ENCODE measurements at places on chromosomes 7 and 10.

DNA sequence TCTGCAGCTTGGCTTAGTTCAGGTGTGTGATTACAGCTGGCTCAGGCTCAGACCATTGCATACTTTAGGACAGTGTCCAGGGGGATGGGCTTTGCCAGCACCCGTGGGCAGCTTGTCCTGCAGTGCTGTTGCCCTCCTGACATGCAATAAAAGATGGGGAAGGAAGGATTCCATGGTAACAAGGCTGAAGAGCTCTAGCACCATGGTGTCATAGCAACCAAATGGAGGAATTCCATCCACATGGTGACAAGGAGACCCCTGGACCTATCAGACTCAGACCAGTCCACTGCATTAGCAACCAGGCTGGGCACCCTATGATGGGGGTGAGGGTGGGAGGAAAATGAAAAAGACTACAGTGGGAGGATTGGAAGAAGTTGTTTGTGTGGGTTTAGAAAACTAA is 49.9 kb downstream of the SORCS3 start:
- no peak for DNase-seq

GRCh38 chr10:88833723-88834122 is 17.9 kb downstream of the ANKRD22 start:
- no peak for DNase-seq

DNA sequence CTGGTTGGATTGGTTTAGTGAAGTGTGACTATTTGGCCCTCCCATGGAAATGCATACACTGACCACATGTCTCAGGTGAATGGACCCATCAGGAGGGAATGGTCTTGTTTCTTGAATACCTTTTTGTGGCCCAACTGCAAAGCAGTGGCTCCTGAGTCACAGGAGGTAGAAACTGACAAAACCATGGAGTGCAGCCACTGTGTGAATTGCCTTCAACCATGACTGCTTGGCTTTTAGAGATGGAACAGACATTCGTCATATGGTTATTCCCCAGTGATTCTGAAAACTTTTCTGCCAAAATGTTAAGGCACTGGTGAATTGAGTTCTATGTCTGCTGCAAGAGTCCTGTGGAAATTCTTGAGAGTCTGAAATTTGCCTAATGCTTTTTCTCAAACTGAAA is 64.7 kb downstream of the CDK14 start:
- DNase-seq, result no peak

DNA sequence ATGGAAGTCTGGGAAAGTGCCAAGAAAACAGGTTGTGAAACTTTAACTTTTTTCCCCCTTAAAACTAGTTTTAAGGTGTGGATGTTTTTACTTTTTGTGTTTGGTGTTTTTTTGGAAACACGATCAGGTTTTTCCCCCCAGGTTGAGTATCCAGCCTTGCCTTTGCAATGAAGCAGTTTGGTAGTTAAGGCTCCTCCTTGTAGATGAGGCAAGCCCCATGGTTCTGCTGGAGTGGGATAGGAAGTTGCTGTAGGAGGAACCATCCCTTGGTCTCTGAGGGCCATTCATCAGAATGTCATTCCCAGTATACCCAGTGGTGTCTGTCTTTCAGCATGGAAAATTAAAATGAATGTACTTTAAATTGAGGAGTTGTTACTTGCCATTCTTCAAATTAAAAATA is 2.7 kb downstream of the CUL1 start:
- DNase-seq, result no peak

DNA sequence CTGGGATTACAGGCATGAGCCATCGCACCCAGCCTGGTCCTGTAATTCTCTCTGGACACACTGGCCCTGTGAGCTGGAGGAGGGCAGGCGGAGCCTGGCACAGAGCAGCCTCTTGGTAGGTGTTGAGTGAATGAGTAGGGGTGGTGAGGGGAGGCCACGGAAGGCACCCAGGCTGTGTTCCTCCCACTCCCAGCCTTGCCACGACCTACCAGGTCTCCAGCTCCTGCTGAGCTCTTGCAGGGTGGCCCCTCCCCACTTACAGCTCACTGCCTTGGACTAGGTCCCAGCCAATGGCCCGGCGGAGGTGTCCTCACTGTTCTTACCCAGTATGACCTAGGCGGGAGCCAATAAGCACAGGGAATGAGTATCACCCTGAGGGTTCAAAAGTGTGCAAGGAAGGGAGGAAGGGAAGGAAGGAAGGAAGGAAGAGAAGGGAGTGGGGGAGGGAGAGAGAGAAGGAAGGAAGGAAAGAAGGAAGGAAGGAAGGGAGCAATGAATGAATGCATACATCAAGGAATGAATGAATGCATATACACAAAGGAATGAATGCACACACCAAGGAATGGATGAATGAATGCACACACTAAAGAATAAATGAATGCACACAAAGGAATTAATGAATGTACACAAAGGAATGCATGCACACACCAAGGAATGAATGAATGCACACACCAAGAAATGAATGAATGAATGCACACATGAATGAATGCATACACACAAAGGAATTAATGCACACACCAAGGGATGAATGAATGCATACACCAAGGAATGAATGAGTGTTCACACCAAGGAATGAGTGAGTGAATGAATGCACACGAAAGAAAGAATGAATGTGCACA is 45.5 kb downstream of the GTF2IRD1 start:
- no peak for DNase-seq

Measured in stimulated activated CD8-positive, alpha-beta memory T cell treated with anti-CD3 and anti-CD28 coated beads, Interleukin-7, amount 100 ng/mL, for 48 hours (primary cell).